ENCODE measurements at places on chromosomes 11 and 22.
A peak's percentile ranks its signal among the peaks of the same experiment; 100 is the strongest.

GRCh38 chr22:36183446-36183845 lies 18.2 kb downstream of the APOL4 start:
- no peak for DNase-seq

GRCh38 chr22:35510481-35510934 lies 30.1 kb upstream of the RASD2 start:
- no peak for DNase-seq

DNA sequence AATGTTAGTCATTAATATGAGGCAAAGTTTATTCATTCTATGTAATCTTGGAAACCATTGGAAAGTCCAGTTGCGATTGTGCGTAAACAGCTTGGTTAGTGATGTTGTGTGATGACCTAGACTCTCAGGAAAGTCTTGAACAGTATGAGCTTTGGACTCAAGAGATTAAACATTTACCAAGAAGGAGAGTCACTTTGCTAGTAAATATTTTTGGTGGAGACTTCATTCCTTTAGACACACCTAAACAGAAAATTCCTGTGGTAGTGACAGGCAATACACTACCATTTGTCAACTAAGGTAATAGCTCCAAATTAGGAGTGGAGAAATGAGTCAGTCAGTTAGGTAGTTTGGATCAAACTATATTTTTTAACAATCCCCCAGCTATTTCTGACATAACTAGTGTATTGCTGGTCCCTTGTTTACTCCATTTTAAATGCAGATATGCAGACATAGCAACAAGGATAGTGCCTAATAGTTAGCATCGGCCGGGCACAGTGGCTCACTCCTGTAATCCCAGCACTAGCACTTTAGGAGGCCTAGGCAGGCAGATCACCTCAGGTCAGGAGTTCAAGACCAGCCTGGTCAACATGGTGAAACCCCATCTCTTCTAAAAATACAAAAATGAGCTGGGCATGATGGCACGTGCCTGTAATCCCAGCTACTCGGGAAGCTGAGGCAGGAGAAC lies 89.3 kb downstream of the ARHGAP42 start:
- no peak for DNase-seq

- DNase-seq, result no peak
These were observed 7.8 kb upstream of the NAA40 start for GRCh38 chr11:63931045-63931444.

DNA sequence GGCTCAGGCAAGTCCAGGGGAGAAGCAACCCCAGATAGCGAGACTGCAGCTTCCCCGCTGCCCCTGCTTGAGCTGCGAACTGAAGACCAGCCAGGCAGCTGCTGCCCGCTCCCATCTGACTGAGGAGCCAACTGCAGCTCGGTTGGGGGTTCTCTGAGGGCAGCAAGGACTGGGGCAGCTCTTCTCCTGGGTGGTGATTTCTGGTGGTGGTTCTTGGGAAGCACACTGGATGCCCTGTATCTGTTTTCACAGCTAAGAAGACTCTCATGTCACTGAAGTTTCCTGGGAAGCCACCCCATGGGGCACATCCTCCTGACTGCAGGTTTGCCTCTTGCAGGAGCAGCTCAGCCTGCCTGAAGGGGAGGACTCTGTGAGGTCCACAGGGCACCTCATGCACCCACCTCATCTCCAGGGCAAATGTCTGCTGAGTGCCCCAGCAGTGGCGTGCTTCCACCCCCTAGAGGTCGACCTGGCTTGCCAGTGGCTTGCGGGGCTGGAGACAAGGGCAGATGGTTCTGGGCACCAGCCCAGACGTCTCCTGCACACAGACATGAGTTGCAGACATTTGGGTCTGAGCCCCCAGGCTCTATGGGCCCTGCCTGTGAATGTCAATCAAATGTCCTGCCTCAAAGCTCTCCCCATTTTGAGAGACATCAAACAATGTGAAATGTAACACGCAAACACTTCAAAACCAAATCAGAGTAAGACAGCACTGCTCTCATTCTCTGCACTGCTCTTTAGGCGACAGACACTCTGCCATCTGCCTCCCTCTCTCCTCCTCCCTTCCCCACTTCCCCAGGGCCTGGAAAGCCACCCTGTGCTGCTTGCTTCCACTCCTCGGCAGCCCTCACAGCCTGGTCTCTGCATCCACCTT lies 800.9 kb downstream of the BRD1 start:
- DNase-seq, result peak; percentile 31

GRCh38 chr22:17785185-17786184 lies 11.2 kb upstream of the BID start:
- DNase-seq, result peak; percentile 6

GRCh38 chr11:1217151-1217550 lies 5.7 kb upstream of the MUC5B start:
- DNase-seq, result no peak

DNA sequence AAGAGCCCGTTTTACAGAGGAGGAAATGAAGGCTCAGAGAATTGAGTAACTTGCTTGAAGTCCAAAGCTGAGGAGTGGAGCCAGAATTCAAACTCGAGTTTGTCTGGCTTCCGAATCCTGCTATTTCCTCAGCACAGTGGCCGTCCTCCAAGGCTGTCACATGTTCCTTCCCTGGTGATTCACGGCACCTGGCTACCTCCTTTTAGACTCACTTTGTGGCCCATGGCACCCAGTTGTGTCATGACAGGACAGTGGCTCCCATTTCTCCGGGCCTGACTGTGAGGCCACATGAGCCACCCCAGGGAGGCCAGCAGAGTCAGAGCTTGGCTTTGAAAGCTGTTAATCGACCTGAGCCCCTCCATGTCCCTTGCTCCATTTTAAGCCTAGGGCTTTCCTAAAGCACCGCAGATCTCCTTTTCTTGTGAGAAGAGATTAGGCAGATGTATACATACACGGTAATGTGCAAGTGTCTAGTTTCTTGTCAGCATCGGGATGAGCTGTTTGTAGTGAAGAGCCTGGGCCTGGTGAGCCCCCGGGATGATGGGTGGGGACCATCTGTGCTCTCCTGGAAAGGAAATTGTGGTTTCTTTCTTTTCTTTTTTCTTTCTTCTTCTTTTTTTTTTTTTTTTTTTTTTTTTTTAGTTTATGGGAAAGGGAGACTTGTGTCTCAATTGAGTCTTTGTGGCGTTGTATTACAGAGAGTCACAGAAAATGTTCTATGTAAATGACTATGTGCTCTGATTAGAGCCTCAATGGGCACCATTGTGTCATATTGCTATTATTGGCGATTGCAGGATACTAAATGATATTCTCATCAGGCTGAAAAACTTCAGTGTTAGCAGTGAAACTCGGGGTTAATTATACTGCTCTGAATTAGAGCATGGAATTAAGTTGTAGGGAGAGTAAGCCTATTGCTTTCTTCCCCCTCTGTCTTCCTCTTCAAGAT lies 54.8 kb downstream of the PTPRJ start:
- DNase-seq, result no peak

DNA sequence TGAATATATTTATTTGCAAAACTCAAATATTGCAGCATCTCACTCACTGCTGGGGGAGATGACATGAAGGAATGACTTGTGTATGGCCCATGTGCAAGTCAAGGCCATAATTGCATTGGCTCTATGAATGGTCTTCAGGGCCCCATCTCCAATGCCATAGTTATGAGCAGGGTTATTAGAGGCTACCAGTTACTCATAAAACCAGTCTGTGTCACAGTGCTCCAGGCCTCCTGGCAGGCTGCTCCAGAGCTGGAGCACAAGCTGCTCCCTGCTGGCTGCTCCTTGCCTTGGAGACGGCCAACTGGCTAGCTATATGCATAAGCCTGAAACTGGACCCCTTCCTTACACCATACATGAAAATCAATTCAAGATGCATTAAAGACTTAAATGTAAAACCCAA lies 145.7 kb downstream of the TRPC6 start:
- DNase-seq, result no peak

DNA sequence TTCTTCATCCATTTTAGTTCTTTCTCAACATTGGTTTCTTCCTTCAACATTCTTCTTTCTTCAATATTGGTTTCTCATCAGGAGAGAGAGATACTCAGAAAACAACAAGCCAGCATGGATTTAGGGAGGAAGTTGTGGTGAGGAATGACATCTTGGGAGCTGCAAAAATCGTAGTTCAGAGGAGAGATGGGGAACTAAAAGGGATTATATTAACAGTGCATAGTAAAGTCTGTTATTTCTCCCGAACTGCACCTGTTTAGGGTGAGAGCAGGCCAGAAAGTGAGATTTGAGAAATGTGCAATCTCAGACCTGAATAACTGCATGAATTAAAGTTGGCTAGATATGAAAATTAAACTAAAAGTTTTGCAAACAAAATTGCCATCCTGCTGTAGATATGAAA lies 94.5 kb downstream of the CASP12 start:
- DNase-seq, result no peak

- no peak for DNase-seq
These were observed 314.0 kb downstream of the LRRC4C start for GRCh38 chr11:41145420-41145819.

Measured in NCI-H1105 treated with DMSO at 0.1 percent for 48 hours (cell line).